ENCODE measurements at places on chromosomes 11 and 22.

DNA sequence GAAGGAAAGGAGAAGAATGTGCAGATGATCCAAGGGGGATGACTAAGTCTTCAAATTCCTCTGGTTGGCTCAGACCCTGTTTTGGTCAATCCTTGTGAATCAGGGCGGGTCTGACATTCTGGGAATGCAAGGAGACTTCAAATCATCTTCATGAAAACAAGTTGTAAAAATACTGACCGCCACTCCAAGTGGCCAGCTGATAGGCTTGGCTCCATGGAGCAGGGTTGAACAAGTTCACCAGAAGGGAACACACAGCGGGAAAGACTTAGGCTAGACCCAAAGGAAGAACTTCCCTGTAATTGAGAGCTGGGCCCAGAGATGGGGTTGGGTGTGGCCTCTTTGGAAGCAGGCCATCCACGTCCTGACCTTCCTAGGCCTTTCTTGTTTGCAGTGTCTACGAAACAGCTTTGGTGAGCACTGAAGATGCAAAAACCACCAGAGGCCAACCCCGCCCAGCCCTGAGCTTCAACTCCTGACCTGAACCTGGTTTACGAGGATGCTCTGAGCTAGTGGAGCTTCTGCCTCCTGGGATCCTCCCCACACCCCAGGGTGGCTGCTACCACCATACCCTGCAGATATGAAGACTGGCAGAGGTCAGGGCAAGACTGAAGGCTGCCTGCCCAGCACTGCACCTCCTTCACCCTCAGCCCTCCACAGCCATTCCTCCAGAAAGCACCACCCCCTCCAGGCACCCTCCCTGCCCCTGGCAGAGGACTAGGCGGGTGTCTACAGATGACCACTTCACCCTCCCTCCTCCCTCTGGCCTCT, 26.1 kb downstream of the GDPD5 start:
- DNase-seq, result no peak

GRCh38 chr11:44033411-44033850, 14.3 kb upstream of the ACCSL start:
- DNase-seq, result no peak

DNA sequence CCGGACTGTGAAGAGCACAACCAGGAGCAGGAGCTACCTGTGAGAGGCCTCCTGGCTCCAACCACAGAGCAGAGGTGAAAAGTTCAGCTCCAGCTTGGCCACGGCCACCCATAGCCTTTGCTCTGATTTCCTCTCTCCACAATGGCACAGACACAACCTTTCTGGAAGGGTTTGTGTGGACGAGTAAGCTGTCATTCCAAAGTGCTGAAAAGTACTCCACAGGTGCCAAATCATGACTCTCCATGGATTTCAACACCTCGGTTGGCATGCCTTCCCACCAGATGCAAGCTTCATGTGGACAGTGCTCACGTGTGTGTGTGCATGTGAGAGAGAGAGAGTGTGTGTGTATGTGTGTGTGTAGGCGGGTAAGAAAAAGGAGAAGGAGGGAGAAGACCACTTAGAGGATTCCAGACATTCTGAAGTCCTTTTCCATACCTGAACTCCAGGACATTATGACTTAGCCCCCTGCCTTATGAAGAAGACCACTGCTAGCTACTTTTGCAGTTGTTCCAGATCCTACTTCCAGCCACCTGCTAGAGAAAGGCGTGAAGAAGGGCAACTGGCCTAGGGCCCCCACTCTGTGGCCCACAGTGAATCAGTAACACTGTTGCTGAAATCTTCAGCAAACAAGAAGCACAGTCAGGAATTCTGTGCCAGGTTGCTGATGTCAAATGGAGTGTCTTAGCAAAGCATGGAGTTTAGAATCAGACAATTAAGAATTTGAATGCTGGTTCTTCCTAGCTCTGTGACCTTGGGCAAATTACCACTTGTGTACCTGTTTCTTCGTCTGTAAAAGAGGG, 13.9 kb upstream of the NAV2 start:
- no peak for DNase-seq

DNA sequence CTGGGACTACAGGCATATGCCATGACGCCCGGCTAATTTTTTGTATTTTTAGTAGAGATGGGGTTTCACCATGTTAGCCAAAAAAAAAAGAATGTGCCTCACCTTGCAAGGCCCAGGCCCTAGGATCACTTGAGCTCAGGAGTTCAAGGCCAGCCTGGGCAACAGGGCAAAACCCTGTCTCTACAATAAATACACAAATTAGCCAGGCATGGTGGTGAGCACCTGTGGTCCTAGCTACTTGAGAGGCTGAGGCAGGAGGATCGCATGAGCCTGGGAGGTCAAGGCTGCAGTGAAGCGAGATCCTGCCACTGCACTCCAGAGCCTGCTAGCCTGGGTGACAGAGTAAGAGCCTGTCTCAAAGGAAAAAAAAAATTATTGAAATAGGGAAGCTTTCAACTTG, 8.1 kb upstream of the LDHC start:
- no peak for DNase-seq

DNA sequence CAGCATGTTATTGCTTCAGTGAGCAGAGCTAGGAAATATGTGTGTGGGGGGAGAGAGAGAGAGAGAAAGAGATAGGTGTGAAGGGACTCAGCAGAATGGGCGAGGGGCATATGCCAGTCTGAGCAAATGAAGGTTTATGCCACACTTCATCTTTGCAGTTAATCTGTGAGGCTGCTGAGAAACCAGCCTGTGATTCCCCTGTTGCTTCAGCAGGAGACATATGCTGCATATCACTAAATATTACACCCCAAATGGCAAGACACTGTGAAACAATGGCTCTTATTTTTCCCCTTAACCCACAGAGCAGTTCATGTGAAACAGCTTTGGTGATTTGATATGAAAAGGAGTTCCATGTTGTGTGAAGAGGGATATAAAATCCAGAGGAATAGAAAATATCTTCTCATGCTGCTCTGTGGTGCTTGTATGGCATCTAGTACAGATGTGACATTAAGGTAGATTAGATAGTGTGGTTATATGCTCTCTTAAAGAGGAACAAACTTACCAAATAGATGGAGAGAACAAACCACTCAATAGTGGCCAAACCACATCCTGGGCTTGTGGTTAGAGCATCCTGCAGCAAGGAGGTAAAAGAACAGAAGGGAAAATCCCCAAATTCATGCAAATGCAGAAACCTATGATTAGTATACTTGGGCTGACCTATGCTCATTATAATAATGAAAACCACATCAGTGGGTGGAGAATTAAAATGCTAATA, 864.2 kb downstream of the FAM181B start:
- DNase-seq, result peak; percentile 78

DNA sequence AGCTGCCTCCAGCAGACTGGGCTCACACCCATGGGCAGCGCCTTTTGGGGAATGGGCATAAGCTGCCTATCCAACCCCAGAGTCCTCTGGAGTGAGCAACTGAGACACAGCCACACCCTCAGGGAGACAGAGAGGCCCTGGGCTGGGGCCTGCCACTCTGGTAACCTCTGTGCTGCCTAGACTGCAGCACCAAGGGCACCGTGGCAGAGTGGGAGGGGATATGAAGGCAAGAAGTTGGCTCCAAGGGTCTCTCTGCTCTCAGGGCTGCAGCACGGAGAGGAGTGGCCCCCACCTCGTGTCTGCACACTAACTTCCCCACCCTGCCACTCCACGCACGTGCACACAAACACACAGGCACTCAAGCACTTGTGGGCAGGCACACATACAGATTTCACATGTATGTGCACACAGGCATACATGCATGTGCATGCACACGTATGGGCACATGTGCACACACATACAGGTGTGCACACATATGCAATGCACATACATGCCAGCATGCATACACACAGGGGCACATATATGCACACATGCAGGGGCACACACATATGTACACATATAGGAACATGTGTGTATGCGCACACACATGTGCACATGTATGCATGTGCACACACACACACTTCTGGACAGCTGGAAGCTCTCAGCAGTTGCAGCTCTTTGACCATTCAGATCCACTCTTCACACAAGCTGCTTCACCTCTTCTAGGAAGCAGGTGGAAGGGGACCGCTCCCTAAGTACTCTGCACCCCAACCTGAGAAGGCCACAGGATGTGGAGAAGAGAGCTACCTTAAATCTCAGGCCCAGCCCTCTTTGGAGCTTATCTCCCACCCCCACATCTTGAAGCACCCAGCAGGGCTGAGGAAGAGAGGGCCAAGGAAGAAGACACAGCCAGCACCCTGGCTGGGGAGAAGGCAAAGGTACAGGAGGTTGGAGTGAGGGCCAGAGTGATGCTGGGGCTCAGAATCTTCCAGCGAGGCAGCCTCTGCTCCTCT, 4.3 kb downstream of the IGSF9B start:
- DNase-seq, result no peak

- DNase-seq, result no peak
These were observed 9.2 kb downstream of the ADORA2A start for GRCh38 chr22:24436553-24436952.

- no peak for DNase-seq
These were observed 70.0 kb upstream of the B3GAT1 start for GRCh38 chr11:134481933-134482527.

DNA sequence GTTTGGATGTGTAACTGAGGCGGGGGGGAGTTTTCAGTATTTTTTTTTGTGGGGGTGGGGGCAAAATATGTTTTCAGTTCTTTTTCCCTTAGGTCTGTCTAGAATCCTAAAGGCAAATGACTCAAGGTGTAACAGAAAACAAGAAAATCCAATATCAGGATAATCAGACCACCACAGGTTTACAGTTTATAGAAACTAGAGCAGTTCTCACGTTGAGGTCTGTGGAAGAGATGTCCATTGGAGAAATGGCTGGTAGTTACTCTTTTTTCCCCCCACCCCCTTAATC, 2.3 kb downstream of the MALAT1 start:
- no peak for DNase-seq

DNA sequence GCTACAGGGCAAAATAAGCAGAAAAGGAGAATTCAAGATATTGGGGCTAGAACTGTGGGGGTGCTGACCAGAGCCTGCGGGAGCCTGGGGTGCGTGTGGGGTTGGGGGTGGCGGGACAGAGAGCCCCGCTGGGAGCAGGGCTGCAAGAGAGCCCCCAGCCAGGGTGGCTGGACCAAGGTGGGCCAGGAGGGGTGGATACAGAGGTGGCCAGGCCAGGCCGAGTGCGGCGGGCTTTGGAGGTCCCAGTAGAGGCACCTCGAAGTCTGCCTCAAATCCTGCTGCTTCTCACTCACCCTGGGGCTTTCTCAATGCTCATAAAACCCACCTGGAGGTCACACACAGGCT, 16.9 kb upstream of the MUC5B start:
- no peak for DNase-seq

DNA sequence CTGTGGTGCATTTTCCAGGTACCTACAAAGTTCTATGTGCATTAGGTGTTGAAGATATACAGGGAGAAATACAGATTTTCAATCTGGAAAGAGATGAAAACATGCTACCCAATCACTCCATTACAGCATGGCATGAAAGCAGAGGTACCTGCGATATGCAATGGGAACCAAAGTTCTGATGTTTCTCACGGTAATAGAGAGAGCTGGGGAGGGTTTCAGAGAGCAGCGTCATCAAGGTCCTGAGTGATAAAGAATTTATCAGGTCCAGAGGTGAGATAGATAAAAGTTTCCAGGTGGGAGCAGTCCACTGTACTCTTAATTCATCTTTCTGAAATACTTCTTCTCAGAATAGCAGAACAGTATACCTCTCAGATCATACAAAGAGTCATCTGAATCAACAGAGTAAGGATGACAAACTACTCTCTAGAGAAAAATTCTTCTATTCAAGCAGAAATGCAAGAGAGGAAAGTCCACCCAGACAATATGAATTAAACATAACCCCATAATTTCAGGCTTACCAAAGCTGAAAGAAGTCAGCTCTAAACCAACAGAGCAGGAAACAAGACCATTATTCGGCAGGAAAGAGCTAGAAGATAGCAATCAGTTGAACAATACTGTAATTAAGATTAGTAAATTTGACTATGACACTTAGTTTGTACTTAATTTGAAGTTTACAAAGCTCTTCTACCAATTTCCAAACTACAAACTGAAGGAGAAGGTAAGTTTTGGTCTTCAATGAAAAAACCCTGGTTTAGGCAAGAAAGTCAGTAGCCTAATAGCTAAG, 12.8 kb downstream of the CTSC start:
- DNase-seq, result no peak

- DNase-seq, result no peak
These were observed 20.9 kb downstream of the EMSY start for GRCh38 chr11:76465701-76466100.

DNA sequence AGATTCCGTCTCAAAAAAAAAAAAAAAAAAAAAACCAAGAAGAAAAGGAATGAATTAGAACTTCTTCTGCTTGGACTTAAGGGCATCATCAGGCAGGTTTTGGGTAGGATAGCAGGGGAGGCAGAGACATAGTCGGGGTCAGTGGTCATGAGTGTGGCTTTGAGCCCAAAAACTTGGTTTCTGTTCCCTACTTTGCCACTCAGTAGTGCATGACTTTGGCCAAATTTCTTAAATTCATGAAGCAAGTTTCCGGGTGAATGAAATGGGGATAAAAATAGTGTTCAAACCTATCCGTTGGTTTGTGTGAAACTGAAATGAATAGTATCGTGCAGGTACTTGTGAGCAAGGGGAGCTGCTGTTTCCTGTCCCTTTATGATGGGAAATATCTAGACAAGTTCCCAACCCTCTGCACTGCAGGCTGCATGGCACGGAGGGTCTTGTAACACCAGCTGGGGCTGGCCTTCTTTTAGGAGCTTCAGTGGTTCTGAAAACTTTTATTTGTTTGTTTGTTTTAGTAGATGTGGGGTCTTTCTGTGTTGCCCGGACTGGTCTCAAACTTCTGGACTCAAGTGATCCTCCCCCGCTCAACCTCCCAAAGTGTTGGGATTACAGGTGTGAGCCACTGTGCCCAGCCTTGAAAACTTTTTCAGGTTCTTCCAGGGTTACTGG, 18.4 kb downstream of the NEAT1 start:
- DNase-seq, result peak; percentile 15

- no peak for DNase-seq
These were observed 1.6 kb downstream of the TSSC4 start for GRCh38 chr11:2402106-2402505.

GRCh38 chr11:77046060-77046501, 11.9 kb downstream of the B3GNT6 start:
- peak; percentile 73 for DNase-seq

GRCh38 chr11:124278261-124278660, 22.1 kb downstream of the OR8G5 start:
- no peak for DNase-seq

- DNase-seq, result no peak
These were observed 124.7 kb upstream of the APOA1 start for GRCh38 chr11:116962108-116962507.

DNA sequence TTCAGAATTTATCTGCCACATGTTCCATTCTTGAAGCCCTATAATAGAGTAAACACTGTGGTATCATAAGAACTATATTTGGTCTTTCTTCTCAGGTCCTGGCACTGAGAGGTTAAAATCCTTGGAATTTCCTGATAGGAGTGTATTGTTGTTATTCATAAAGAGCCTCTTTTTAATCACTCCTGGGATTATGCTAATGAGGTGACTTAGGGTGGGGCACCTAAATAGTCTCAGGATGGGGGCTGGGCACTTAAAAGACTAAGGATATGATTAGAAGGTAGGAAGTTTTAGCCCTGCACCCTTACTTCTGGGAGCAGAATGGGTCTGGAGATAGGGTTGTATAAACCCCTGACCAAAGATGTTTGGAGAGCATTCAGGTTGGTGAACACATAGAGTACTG, 755.2 kb upstream of the TENM4 start:
- no peak for DNase-seq

- peak; percentile 15 for DNase-seq
These were observed 36.1 kb downstream of the TPBGL start for GRCh38 chr11:75276686-75277085.

- DNase-seq, result no peak
These were observed 26.5 kb upstream of the TREH start for GRCh38 chr11:118705791-118706545.

- peak; percentile 30 for DNase-seq
These were observed 34.7 kb upstream of the SMIM38 start for GRCh38 chr11:69121021-69121420.

- DNase-seq, result peak; percentile 91
These were observed 26.4 kb downstream of the KCTD17 start for GRCh38 chr22:37077802-37078448.
